ENCODE measurements at places on chromosomes 16 and 17.

DNA sequence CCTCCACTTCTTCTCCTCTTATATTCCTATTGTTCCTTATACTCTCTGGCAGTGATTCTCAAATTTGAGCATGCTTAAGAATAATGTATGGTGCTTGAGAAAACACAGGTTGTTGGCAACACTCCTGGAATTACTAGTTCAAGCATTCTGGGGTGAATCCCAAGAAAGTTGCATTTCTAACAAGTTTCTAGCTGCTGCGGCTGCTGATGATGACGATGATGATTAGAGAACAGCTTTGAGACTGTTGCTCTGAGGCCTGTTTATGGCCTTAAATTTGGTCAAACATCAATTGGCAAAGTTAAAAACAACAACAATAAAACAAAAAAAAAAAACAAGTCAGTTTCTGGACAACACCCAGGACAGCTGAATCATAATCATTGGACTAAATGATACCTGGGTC lies 961.9 kb downstream of the CDH11 start:
- DNase-seq: no peak

GRCh38 chr16:52976539-52977167 lies 76.0 kb downstream of the CHD9NB start:
- no peak for DNase-seq

DNA sequence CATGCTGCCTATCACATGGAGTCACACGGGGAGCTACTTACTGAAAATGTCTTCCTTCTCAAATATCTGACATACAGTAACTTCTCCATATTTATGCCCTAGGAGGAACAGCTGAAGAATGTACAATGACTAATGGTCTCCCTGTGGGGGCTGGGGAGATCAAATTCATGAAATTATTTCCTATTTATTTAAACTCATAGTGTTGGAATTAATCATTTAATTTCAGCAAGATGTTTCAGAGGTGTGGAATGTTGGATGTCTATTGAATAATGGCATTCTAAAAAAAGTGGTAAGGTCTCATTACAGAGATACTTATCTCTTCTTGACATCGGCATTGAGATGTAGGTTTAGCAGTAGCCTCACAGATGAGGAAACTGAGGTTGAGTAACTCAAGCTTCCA lies 214.3 kb upstream of the CDH11 start:
- DNase-seq: no peak

GRCh38 chr16:46729326-46729995 lies 18.7 kb downstream of the MYLK3 start:
- DNase-seq: no peak

- no peak for DNase-seq
Observed at GRCh38 chr16:85312642-85313525, 200.6 kb upstream of the CIBAR2 start.

- no peak for DNase-seq
Observed at GRCh38 chr17:3957735-3958599, 6.3 kb downstream of the ATP2A3 start.

DNA sequence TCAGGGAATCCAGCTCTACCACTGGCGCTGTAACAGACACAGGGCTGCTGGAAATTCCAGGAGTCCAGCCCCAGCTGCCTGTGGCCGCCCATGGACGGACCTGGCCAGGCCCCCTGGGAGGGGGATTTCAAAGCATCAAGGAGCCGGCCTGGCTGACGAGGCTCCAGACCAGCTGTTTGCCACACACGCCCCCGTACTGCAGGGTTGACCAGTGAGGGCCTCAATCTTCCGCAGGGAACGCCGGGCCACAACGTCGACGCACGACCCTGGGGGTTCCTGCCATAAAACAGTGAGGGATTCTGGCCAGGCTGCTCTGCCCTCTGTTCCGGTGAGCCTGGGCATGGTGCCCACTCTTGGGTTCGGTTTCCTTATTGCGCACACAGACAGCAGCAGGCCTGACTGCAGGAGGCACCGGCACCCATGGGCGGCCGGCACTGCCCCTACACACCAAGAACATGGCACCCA lies 3.7 kb downstream of the LMF1 start:
- no peak for DNase-seq

DNA sequence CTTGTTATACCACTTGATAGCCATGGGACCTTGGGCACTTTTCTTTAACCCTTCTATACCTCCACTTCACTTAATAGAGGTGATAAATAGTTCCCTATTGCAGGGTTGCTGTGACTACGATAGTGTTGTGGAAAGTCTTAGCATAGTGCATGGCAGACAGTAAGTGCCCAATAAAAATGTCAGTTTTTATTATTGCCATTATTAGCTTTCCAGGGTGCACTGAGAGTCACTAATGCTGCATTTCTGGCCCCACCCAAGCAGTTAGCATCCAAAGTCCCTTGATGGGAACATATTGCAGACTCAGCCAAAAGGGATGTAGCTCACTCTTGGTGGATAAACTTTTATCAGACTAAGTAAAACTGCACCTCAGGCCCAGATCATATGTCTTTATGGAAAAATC lies 41.5 kb upstream of the TEKT3 start:
- DNase-seq: no peak

GRCh38 chr16:66936889-66937554 lies 1.7 kb downstream of the CES2 start:
- no peak for DNase-seq

DNA sequence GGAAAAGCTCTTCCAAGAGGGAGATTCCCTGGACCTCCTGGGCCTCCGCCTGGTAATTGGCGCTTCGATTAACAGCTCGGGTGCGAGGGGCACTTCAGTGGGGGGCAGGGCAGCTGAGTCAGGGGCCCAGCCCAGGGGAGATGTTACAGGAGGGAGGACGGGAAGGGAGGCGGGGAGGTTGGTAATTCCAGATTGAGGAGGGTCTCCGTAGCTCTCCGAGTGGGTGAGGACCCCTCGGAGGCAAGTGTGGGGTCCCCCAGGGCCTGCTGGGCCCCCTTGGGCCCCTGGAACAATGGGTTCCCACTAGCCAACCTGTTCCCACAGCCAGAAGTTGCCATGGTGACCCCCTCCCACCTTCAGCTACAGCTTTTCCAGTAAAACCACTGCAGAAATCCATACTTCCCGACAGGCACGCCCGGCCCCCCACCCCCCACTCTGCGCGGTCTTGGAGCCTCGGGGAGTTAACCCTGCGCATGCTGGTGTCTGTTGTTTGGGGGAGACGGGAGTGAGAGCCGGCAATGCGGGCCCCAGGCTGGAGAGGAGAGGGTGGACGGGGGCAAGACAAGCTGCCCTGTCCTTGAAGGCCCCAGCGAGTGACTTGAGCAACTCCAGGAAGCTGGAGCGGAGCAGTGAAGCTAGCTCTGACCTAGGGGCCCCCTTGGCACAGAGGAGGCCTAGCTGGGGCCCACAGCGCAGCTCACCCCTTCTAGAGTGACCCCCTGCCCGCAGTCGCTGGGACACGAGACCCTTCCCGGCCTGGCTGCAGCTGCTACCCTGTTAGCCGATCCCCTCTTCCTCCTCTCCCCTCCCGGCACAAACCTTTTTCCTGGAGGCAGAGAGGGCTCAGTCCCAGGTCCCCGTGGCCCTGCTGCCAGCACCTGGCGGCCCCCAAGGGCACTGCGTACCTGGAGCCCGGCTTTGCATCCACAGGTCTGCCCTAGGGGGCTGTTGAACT lies 37.8 kb downstream of the TMEM235 start:
- DNase-seq: peak; percentile 79

DNA sequence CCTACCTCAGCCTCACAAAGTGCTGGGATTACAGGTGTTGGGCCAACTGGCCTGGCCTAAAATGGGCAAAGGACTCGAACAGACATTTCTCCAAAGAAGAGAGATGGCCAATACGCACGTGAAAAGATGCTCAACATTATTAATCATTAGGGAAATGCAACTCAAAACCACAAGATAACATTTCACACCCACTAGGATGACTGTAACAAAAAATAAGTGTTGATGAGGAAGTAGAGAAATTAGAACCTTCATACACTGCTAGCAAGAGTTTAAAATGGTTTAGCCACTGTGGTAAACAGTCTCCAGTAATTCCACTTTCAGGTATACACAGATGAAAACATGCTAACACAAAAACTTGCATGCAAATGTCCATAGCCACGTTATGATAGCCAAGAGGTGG lies 5.7 kb downstream of the TMED6 start:
- no peak for DNase-seq

DNA sequence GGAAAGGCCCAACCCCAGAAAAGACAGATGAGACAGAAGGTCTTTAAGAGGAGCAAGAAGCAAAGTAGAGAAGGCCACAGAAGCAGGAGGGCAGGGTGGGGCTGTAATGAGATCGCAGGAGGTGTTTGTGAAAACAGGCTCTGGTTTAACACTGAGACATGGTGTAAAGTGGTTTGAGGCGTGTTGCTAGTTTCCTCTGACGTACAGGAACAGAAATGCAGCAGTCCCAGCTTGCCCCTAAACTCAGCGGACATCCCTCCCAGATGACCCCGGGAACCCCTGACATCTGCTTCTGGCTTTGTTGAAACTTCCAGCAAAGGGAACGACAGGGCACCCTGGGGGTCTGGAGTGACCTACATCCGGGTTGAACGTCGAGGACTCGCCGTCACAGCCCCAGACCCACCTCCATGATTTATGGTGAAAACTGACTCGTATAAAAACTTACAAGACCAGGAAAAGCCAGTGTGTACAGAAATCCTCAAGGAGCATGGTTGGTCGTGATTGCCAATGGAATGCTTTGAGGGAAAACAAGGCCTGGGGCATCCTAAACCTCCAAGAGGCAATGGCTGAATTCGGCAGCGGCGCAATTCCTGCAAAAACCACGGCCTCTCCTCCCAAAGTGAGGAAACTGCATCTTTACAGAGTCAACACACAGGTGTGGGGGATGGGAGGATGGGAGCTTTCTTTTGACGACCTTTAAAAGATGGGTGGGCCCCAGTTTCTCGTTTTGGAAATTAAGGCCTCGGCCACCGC lies 25.8 kb downstream of the LITAF start:
- no peak for DNase-seq

DNA sequence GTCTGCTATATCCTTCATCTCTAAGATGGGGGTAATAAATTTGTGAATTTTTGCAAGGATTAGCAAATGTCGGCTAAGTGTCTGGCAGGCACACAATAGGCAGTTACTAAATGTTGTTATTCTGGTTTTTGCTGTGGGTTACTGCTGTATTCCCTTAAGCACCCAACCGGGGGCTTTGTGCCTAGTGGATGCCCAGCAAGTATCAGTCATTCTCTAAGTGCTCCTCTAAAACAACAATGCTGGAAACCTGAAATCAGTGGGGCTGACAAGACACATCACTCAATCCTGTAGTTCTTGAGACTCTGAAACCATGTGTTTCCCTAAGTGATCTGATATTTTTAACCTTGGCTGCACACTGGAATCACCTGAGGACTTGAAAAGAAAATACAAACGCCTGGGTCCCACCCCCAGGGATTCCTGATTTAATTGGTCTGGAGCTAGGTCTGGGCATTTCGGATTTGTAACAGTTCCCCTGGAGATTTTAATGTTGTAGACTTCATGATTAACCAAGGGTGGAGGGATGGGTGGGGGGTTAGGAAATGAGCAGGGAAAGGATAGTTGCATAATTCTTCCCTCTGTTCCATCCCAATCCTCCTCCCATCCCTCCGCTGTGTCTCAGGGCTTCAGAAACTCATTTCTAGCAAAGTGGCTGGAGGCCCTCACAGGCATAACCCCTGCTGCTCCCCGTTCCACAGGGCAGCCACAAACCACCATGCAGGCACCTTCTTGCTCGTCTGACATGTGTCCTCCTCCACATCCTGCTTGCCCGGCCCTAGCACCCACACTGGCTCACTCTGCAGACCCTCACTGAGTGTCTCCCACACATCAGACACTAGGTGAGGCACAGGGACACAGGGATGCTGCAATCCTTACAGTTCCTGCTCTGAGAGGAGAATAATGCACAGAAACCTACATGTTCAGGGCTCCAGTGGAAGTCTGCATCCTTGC lies 61.7 kb upstream of the LYRM9 start:
- no peak for DNase-seq

GRCh38 chr17:14959106-14959648 lies 305.9 kb downstream of the PMP22 start:
- no peak for DNase-seq

DNA sequence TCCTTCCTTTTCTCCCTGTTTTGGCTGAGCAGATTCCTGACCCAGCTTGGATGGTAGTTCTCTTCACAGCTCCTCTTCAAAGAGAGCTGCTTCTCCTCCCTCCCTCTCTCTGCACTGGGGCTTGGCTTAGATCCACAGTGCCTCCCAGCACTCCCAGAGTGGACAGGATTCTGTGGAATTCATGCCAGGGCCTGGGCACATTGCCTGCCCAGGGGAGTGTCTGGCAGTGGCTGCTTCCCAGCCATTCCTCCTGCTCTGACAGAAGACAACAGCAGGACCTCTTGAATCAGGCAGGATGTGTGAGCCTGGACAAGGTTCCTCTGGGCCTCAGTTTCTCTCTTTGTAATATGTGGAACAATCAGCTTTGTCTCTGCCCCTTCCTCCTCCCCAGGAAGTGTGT lies 4.5 kb upstream of the MMP28 start:
- DNase-seq: no peak

- DNase-seq: no peak
Observed at GRCh38 chr16:63082101-63082500, 1045.9 kb upstream of the CDH8 start.

GRCh38 chr16:11640987-11641817 lies 27.1 kb upstream of the SNN start:
- DNase-seq: peak; percentile 13

DNA sequence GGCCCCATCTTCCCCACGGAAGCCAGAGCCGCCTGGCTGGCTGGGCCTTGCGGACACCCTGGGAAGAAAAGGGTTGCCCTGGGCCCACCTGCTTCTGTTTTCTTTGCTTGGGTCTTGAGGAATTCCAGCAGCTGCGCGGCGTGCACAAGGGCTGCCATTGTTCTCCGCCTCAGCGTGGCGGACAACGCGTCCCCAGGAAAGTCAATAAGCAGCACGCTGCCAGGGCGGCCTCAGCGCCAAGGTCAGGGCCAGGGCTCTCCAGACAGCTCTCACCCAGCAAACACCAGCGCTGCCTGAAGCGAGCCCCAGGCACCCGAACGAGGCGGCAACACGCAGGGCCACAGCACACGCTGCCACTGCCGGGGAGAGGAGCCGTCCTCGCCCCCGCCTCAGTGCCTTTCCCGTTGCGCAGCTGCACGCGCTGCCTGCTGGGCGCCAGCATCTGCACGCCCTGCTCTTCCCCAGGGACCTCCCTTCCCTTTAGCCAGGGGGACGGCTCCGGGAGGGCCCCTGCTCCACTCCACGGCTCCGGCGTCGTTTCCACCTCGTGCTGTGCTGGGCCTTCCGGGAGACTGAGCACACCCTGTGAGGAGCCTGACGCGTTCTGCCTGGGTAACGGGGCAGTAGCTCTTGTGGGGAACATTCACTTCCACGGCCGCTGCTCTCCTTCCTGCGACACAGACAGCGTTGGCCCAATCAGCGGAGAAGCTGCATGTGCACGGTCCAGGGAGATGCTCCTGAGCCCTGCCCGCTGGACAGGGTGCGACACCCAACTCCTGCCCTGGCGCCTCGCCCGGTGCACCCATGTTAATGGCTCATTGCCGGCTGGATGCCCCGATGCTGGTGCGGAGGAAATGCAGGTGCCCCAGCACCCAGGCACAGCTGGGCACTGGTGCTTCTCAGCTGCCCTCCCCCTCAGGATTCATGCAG lies 57.8 kb downstream of the LMF1 start:
- DNase-seq: no peak

- DNase-seq: no peak
Observed at GRCh38 chr16:8632675-8633182, 11.2 kb downstream of the METTL22 start.
